C1 segment of cervical spinal cord (tissue), 14 donors: ENCODE measurements at places on chromosomes 2 and 18.

DNA sequence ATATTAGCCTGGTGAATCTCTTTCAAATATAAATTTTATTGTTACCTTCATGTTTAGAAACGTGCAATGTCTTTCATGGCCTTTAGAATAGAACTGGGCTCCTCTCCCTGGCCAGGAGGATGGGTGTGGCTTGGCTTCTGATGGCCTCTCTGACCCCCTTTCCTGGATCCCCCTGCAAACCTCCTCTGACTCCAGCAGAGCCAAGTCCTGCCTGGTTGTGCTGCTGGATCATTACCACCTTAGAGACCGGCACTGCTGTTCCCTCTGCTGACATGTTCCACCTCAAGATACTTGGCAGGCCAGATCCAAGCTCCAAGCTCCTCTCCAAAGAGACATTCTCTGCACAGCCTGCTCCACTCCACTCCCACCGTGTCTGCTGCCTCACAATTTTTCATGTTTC is 823.8 kb upstream of the HS6ST1 start:
- no peak for DNase-seq

GRCh38 chr2:161905389-161906046 is 168.5 kb downstream of the DPP4 start:
- DNase-seq = no peak

DNA sequence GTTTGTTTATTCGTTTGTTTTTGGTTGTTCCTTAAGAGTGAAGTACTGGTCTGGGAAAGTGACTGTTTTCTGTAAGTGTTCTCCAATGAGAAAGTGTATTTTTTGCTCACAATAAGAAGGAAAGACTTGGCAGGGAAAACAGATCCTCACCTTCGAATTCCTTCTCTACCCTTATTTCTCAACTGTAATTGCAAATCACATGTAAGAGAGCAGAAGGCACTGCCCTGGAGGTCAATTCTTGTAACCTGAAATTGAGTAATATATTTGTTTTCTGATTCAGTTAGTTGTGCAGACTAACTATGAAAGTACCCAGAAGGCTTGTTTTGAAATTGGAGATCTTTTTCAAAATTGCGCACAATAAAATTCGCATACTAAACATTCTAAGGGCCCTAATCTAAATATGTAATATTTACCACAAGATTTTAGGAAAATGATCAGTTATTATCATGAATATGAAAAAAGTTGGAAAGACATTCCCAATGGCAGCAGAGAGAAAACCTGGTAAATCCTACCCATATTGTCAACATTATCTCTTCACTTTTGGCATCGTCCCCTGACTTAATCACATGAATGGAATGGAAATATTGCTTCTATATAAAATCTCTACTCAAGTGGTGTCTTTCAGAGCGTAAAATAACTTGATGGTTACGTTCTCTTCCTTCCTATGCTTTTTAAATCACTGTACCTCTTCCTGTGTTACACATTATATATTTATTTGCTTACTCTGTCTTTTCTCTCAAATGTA is 24.1 kb downstream of the TFPI start:
- DNase-seq = no peak

DNA sequence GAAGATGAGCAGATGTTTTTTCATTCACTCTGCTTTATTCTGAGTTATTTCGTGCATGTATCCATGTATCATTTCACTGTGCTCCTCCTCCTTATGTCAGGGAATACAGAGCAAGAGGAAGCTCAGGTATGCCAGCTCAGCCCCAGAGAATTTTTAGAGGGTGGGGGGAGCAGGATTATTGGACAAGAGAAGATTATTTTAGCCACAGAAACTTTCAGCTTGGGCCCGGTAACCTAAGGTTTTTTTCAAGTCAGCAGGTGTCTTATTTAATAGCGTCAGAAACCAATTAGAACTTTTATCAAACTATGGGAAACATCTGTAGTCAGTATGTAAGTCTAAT is 232.9 kb upstream of the SIX3 start:
- no peak for DNase-seq

GRCh38 chr18:22452226-22452668 is 34.5 kb upstream of the CTAGE1 start:
- DNase-seq = no peak

GRCh38 chr2:6617794-6618193 is 247.9 kb downstream of the CMPK2 start:
- DNase-seq = no peak

DNA sequence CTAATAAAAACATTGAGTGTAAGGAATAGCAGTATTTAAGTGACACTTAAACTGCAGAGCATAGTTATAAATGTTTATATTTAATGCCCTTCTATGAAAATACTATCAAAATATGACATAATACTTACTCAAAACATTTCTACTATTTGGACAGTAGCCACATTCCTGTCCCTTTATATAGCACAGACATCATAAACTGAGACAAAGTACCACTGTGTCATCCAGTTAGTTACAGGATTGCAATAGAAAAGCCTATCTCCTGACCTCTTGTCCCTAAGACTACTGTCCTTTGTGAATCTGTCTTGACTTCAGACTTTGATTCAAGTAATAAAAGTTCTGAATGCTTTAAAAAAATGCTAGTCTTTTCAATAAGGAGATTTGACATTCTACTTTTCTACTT is 1528.5 kb upstream of the NXPH2 start:
- DNase-seq = no peak
